ENCODE measurements at places on chromosomes 7 and 10.

DNA sequence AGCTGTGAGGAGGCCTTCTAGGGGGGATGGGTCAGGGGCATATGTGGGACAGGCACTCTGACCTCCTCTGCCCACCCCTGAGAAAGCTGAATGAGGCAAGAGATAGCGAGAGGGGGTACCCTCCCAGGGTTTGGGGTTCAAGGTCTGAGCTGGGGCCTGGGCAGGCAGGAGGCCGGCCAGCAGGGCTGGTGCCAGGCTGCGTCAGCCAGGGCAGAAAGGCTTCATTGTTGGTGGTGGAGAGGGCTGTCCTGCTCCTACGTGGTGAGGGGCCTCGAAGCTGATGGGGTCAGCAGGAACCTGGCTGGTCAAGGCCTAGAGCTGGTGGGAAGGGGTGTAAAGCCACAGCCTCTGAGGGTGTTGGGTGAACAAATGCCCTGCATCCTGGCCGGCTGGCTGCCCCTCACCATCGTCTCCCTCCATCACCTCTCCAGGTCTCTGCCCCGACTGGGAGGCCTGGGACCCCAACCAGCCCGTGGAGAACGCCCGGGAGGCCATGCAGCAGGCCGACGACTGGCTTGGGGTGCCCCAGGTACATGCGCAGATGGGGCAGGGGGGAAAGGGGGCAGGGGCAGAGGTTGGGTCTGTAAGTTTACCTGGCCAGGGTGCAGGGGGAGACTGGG is 6.6 kb downstream of the FLNC start:
- DNase-seq: no peak

GRCh38 chr7:157306846-157307838 is 29.7 kb upstream of the DNAJB6 start:
- DNase-seq: no peak

DNA sequence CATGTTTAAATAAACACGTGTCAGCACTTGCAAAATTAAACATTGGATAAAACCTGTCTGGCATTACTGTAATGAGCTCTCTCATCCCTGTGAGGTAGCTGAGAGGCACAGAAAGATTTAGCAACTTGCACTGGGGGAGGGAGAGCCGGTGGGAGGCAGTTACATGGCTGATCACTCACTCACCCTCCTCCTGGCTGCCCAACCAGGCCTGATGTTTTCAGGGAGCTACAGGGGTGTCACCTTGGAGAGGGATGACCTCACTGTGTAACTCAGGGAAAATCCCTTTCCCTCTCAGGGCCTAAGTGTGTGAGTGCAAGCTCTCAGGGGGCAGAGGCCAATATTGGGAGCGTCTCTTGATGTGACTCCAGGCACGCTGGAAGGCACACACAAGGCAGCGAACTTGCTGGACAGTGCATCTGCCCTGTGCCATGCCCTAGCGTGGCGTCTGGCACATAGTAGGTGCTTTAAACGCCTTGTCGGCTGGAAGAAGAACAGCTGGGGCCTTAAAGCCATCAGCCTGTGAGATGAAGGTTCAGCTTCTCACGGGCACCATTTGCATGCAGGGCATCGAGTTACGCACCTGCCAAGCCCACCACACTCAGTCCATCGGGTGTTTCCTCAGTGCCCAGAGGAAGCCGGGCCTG is 51.1 kb downstream of the ELFN1 start:
- DNase-seq: no peak

GRCh38 chr10:46992803-46993561 is 81.8 kb downstream of the PTPN20 start:
- DNase-seq: no peak

DNA sequence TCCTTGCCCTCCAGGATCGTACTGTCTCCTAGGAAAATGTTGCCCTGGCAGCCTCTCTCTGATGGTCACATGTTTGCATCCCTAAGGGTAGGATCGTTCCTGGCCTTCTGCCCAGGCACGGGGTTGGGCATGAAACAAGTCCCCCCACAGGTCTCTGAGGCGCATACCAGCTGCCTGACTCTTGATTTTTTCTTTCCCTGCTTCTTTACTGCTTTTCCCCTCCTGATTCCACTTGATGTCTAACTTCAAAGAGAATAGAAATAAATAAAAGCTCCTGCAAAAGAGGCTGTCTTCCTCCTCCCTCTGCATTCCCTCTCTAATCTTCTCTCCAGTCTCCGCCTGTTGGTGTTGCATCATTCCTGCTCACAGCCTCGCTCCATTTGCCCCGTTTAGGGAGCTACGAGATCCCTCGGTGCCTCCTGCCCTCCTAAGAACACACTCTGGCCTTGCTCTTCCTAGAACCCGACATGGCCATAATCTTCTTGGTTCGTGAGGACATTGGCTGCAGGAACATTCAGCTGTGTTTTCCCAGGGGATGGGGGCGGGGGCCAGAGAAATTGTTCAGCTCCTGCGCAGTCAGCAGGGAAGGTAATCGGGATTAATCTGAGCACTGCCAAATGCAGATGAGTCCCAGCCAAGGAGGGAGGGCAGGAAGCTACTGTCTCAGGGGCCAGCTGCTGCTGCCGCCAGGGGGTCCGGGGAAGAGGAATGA is 26.0 kb downstream of the LEP start:
- DNase-seq: no peak

DNA sequence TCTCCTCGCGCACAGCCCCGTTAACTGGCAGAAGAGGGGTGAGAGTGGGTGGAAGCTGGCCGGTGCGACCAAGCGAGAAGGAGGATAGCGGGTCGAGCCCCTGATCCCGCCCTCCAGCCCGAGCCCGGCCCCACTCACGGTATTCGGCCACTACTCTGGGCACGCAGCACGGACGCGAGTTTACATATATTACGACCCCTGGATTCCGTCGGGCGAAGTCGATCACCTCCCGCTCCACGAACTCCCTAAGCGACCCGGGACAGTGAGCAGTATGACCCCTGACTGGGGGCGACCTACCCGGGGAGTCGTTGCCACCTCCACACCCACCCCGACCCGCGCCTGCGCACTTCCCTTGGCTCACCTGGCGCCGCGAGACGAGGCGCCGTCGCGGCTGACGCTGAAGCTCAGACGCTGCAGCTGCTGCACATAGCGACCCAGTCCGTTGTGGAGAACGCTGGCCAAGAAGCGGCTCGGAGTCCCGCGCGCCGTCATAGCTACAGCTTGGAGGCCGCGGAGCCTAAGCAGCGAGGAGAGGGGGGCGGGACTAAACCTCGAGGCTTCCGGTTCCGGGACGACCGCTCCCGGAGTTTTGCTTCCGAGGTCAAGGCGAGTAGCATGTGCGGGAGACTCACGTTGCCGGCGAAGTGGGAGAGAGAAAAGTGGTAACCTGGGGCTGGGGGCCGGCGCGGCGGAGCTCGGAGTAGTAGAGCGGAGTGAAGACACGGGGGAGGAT is at the start of the genes MRPL43 and TWNK:
Gene MRPL43, minus strand, starts transcription at position 546 of the 733 bp plus-strand sequence. Its CDS starts 54 bp downstream, at position 492.
Gene TWNK, plus strand, starts transcription at position 592 of the 733 bp plus-strand sequence. CDS start 668 bp downstream, outside the sequence.
- DNase-seq: peak; percentile 94

DNA sequence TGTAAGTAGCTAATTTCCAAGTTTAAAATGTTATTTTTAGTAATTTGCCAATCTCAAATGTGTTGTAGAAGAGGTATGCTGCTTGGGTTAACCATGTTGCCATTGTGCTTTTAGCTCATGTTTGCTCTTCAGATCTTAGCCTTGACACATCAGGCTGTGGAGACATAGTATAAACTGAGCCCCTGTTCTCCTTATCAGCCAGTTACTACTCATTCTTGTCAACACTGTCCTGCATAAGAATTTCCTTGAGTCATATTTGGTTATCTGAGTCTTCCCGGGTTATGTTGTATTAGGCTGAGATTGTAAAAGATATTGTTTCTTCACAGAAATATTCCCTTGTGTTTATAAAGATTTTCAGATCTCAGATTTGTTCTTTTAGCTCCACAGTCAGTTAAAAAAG is 4.1 kb downstream of the SSBP1 start:
- no peak for DNase-seq

- DNase-seq: no peak
These were observed 8.8 kb upstream of the CALD1 start for GRCh38 chr7:134770676-134771075.

- DNase-seq: no peak
These were observed 140.7 kb downstream of the RTKN2 start for GRCh38 chr10:62127975-62128374.

DNA sequence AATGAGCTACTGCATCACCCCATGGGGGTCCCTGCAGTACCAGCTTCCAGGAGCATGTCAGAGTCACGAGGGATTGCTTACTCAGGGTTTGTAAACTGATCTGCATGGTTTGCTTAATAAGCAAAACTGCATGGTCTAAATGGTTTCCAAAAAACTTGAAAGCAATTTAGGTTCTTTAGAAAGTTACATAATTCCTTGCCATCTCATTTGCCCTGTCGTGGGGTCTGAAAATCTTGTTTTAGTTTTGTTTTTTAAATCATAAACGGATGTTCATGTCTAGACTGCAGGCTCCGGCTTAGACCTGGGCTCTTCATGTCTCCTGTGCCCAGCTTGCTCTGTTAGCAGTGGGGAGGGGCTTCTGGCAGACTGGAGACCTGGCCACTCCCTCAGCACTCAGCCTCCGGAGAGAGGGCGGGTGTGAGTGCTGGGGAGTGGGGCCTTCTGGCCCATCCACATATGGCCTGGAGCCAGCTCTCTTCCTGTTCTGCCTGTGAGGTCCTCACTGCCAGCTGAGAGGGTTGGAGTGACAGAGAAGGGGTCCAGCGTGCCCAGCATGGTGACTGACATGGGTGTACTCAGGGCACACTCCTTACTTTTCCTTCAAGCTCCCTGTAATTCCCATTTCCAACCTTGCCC is 17.5 kb downstream of the PRF1 start:
- DNase-seq: peak; percentile 25

DNA sequence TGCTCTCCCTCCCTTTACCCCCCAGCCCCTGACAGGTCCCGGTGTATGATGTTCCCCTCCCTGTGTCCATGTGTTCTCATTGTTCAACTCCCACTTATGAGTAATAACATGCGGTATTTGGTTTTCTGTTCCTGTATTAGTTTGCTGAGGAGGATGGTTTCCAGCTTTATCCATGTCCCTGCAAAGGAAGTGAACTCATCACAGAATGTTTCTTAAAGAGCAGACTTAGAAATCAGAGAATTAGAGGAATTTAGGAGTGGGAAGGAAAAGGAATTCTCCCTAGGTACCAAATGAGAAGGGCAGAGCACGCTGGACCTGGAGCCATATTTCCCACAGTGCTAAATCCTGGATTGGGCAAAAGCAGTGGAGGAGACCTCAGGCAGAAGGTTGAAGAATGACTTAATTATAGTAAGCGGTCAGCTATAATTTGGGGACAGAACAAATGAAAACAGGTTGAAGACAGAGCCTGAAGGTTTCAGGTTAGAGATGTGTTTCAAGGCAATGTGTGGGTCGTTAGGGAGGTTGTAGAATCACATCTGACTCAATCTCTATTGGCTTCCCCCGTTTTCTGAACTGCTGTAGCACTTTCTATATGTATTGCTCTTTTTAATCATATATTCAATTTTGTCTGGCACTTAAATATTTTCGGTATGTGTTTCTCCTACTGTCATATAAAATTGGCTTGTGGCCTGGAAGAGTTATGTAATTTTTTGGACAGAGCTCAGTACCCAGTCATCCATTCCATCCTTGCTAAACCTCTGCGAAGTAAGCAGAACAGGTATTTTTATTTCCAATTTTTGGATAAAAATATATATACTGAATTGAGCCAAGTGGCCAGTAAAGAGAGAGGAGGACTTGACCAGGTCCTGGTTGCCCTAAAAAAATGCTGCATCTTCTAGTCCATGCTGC is 210.5 kb upstream of the KLF6 start:
- DNase-seq: no peak

DNA sequence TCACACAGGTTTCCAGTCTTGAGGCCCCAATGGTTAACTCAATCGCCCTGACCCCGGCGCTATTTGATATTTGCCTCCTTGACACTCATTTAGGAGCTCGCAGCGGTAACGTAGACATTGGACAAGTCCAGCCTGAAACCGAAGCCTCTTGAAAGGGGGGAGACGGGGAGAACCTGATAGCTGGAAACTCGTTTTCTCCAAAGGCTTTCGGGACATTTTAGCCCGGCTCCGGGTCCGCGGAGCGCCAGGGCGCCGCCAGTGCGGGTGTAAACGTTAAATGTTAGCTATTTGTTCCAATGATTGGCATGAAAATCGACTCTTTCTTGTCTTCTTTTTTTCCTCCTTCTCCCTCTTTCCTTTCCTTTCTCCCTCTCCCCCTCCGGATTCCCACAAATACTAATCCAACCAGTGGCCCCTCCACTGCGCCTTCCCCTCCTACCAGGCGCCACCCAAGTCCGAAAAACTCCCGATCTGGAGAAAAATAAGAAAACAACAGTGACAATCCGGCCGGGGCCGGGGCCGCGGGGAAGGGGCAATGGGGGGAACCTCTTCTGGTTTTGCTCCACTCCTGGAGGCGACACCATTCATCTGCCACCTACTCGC is 17.2 kb upstream of the GATA3 start:
- DNase-seq: no peak

DNA sequence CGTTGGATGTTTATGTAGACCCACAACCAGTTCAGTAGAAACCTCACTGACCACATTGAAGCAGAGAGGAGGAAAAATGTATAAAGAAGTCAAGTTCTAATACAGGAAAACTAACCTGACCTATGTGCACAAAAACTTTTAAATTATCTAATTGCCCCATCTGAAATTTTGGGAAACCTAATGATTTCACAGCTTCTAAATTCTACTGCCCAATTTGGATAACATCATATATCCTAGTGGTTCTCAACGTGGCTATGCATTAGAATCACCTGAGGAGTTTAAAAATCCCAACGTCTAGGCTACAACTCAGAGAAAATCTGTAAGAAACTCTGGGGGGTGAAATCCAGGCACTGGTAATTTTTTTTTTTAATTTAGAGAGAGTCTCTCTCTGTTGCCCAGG is 7.3 kb downstream of the AKR1B10 start:
- no peak for DNase-seq

GRCh38 chr7:151247611-151248345 is 716 bp downstream of the SMARCD3 start:
- no peak for DNase-seq

DNA sequence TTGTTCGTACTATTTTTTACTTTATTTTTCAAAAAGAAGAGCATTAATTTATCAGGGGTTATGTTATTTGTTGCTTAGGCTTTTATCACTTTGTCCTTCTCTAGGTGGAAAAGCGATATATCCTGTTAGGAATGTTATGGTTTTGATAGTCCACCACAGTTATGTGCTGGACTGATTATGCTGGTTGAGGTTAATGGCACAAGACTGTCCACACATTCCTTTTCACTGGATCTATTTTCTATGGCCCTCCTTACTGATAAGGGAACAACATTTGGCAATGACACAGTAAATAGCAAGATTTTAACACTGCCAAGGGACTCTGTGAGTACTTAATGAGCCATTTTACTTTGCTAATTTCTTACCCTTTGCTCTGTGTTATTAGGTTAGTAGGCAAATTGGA is 1212.3 kb downstream of the NXPH1 start:
- no peak for DNase-seq

- DNase-seq: no peak
These were observed 33.7 kb upstream of the HECW1 start for GRCh38 chr7:43078794-43079193.
